ENCODE measurements at places on chromosomes 1 and 21.

GRCh38 chr1:40270152-40270834 is 12.3 kb downstream of the ZMPSTE24 start:
- DNase-seq, result peak; percentile 37

GRCh38 chr1:222547944-222548671 is at the start of gene HHIPL2:
HHIPL2 (minus strand) TSS chr1:222548104; CDS start chr1:222548044, 60 bp downstream.
- no peak for DNase-seq

DNA sequence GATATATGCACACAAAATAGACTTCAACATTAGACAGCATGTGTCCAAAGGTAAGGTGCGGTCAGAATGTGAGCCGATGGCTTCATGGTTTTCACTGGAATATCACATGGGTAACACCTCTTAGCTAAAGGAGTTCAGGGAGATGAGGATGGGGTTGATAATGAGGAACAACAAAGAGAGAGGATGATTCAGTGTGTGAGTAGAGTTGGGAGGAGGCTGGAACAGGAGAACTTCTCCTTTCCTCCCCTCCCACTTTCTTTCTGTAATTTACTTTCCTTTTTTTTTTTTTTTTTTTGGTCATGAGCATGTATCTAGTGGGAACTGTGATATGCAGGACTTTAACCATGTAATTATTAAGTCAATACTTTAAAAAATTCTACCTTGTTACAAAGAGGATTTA is 99.4 kb downstream of the FASLG start:
- no peak for DNase-seq

GRCh38 chr1:107378866-107379265 is 238.0 kb downstream of the NTNG1 start:
- no peak for DNase-seq

- no peak for DNase-seq
Observed at GRCh38 chr1:199218065-199218464, 579.2 kb downstream of the PTPRC start.

GRCh38 chr1:33379631-33380354 is 51.1 kb downstream of the PHC2 start:
- no peak for DNase-seq

DNA sequence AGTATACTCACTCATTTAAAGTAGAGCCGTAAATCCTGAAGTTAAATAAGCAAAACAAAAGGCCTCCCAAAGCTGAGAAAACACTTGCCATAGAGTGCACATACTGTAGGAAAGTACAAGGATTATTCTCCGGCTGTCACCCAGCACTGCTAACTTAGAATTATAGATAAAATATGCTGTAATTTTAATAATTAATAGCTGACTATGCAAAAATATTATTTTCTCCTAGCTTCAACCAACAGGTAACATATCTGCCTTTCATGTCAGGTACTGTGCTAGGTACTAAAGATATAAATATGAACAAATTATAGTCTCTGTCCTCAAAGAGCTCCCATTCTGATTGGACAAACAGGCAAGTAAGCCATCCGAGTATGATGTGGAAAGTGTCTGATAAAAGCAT is 233.2 kb downstream of the FGGY start:
- DNase-seq, result no peak

Measured in activated CD4-positive, alpha-beta T cell treated with anti-CD3 and anti-CD28 coated beads for 48 hours (primary cell).